Neural crest cell (in vitro differentiated cells): ENCODE measurements at places on chromosomes 16 and 17. TPM values are rescaled to one million over a fixed set of nuclear protein-coding genes. Genes with fewer than 3 reads are reported as not detected.

TAC4 gene
- total RNA-seq: not detected in 2 replicates

KRTAP16-1 gene
- total RNA-seq: not detected in 2 replicates

GJC1 gene
- total RNA-seq: 143 and 145 TPM in 2 replicates

ZNF469 gene
- total RNA-seq: 0.52 and 0.58 TPM in 2 replicates

GNG13 gene
- total RNA-seq: not detected in 2 replicates

KRTAP4-11 gene
- total RNA-seq: not detected in 2 replicates

RNF222 gene
- not detected in 2 replicates for total RNA-seq

ODAD4 gene
- total RNA-seq: 4.2 and 4.8 TPM in 2 replicates

LDHD gene
- 0.56 TPM in 1 of 2 replicates, not detected in the other for total RNA-seq

ZNF821 gene
- total RNA-seq: 28.8 and 30.2 TPM in 2 replicates

PDE6G gene
- total RNA-seq: 0.45 and 0.79 TPM in 2 replicates
